ENCODE measurements at places on chromosomes 5 and 9. TPM values are rescaled to one million over a fixed set of nuclear protein-coding genes. Genes with fewer than 3 reads are reported as not detected.

DNA sequence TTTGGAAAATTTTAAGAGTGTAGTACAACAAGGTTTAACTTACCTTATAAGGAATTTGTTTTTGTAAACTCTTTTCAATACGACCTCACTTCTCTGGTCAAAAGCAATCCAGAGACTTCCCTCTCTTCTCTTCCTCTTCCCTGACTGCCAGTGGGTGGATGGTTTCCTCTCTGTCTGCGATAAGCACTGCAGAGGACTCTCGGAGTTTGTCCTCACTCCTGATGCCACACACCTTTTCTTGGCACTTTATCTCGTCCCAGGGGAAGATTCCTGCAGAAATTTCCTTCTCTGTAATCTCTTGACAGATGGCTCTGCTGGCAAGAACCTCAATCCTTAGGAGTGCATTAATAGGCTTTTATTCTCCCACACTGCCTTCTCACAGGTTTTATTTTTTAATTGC, 641.6 kb downstream of the NR2F1-AS1 start:
- no peak overlapping the region for H3K4me3 ChIP-seq
- peaks cover 1% of the 10 kb centered on the region for H3K4me1 ChIP-seq
- H3K27me3 ChIP-seq, result no peaks in the 10 kb centered on the region
- no peak for DNase-seq
- H3K36me3 ChIP-seq, result no peaks in the 10 kb centered on the region
- H3K27ac ChIP-seq, result no peak overlapping the region

DNA sequence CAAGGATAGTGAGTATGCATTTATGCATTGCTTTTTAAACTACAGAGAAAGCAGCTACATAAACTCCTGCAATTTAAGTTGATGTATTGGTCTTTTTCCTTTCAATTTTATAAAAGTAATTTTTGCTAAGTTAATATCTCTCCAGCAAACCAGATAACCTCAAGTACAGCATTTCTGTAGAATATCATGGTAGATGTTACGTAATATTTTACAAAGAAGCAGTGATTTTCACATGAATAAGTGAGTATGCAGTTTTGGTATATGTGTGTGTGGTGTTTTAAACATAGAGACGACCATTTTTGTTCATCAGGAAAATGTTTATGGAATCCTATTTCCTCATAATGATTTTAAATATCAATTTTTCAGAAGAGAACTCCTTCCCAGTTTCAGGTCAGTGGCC, 118.9 kb downstream of the INSYN2B start:
- no peak overlapping the region for H3K4me3 ChIP-seq
- no peak for DNase-seq
- H3K27me3 ChIP-seq, result no peaks in the 10 kb centered on the region
- peak overlapping the region; percentile 79 for H3K27ac ChIP-seq
- H3K4me1 ChIP-seq, result peaks cover 34% of the 10 kb centered on the region

TMEM252 gene
- total RNA-seq, result not detected

DNA sequence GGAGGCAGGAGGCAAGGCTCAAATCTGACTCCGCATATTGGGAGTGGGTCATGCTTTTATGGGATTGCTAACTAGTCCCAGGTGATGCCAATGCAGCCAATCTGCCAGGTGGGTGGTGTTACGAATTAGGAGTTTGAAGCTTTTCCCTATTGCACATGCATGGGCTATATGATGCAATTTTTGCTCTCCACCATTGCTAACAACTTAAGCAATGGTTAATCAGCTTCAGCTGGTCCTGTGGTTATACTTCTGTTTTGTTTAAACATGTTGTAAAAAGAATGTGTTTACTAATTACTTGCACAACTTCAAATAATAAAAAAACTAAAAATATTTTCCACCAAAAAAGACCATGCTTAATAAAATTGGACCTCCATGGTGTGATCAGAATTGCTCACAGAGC, 55.7 kb downstream of the SHC3 start:
- no peak for DNase-seq
- peaks cover 3% of the 10 kb centered on the region for H3K27me3 ChIP-seq
- H3K4me1 ChIP-seq, result no peaks in the 10 kb centered on the region
- no peaks in the 10 kb centered on the region for H3K36me3 ChIP-seq
- H3K4me3 ChIP-seq, result no peak overlapping the region

- H3K4me1 ChIP-seq, result peaks cover 37% of the 10 kb centered on the region
- peaks cover 11% of the 10 kb centered on the region for H3K27me3 ChIP-seq
- no peak for DNase-seq
- no peak overlapping the region for H3K27ac ChIP-seq
These were observed 10.4 kb upstream of the AFAP1L1 start for GRCh38 chr5:149261246-149261645.

CDO1 gene
- total RNA-seq, result 0.26 TPM

ASTN2 gene
- 9.7 TPM for total RNA-seq

CEP78 gene
- total RNA-seq, result 20.2 TPM

- DNase-seq, result no peak
- H3K27ac ChIP-seq, result no peak overlapping the region
- H3K4me1 ChIP-seq, result no peaks in the 10 kb centered on the region
- H3K4me3 ChIP-seq, result no peak overlapping the region
- H3K36me3 ChIP-seq, result no peaks in the 10 kb centered on the region
- no peaks in the 10 kb centered on the region for H3K27me3 ChIP-seq
These were observed 20.5 kb downstream of the SMIM15 start for GRCh38 chr5:61141801-61142200.

Measured in HFFc6 (cell line).